ENCODE measurements at places on chromosomes 6 and 20. TPM values are rescaled to one million over a fixed set of nuclear protein-coding genes. Genes with fewer than 3 reads are reported as not detected.

Gene BYSL
- total RNA-seq: 8.9 TPM

Gene ALDH5A1
- total RNA-seq: 13.8 TPM

Gene CD40
- 35.7 TPM for total RNA-seq

Gene MMP24
- total RNA-seq: 5.3 TPM

Gene PTGIS
- total RNA-seq: 41.2 TPM

Gene ADGB
- 6.2 TPM for total RNA-seq

Gene CDSN
- total RNA-seq: not detected

DNA sequence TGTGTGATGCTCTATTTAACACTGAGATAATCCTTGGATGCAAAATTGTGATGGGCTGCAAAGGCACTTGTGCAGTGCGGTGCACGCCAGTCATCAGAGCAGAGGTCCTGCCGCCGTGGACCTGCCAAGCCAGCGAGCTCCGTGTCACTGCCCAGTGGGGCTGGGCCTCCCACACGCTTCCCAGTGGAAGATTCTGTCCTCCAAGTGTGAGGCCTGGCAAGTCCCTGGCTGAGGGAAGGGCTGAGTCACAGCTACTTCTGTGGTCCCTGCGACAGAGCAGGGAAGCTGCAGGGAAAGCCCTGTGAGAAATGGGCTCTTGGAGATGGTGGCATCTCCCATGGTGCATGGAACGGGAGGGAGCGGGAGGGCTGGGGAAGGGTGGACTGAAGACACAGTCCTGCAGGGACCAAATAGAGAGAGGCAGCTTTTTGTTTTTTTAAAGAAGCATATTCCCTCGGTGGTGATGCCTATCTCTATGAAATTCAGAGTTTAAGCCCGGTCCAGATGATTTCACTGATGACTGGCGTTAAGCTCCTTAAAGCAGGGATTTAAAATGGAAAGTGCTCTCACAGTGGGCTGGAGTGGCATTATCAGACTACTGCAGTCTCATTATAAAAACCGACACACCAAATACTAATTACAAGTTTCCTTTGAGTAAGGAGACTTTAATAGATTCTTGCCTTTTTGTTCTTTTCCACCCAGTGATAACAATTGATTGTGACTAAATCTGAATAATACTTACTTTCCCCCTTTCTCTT, 413.7 kb downstream of the QKI start:
- no peaks in the 10 kb centered on the region for H3K36me3 ChIP-seq
- no peaks in the 10 kb centered on the region for H3K27me3 ChIP-seq
- no peak overlapping the region for H3K4me3 ChIP-seq
- no peak for DNase-seq
- no peak overlapping the region for H3K27ac ChIP-seq
- H3K4me1 ChIP-seq: no peaks in the 10 kb centered on the region

DNA sequence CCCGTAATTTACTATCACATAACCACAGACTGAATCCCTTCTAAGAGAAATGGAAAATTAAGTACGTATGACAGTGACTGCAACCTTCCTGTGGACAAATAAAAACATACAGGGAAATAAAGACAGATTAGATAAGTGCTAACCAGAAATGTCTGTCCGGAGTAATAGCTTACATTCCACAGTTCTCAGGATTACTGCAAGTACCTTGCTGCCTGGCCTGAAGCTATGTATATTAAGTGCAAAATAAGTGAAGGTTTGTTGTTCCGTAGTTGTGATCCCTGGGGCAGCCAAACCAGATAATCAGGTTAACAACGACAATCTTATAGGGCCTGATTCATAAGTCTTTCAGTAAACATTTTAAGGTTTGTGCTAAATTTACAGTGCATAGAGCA, 2.8 kb downstream of the NEDD9 start:
- H3K27ac ChIP-seq: peak overlapping the region; percentile 93
- no peaks in the 10 kb centered on the region for H3K27me3 ChIP-seq
- H3K36me3 ChIP-seq: no peaks in the 10 kb centered on the region
- no peak for DNase-seq

- no peak overlapping the region for H3K27ac ChIP-seq
- H3K27me3 ChIP-seq: no peaks in the 10 kb centered on the region
- H3K36me3 ChIP-seq: no peaks in the 10 kb centered on the region
- H3K4me1 ChIP-seq: peaks cover 8% of the 10 kb centered on the region
- no peak for DNase-seq
Measured at GRCh38 chr6:148854992-148855391, 108.2 kb downstream of the UST start.

- H3K4me1 ChIP-seq: no peaks in the 10 kb centered on the region
- no peak overlapping the region for H3K27ac ChIP-seq
- DNase-seq: no peak
- H3K4me3 ChIP-seq: no peak overlapping the region
Measured at GRCh38 chr6:24454452-24454851, 34.9 kb downstream of the GPLD1 start.

DNA sequence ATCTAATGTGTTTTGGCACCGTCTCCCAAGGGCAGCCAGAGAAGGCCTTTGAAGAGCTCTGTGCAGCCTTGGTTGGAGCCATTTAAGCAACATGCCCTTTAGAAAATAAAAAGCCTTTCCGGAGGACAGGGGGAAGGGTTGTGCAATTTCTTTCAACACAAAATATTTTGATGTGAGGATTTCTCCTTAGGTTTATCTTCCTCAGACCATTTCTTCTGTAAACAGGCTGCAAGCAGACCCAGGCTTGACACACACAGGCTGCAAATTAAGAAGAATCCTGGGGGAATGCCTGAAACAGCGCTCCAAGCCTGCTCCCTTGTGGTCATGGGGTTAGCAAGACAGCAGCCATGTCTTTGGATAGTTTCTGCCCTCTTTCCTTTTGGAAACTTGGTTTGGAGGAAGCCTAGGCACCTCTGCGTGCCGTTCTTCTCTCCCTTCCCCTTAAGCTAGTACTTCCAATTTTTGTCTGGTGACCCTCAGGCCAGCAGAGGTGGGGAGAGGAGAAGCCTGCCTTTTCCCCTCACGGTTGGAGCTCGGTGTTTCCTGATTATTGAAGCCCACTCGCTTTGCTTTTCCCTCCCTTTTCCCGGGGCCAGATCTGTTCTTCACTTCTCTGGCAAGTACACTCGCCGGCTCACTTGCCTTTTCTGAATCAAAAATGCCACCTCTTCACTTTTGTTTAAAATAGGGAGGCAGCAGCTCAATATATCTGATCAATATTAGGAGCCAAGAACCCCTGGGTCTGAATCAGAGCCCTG, 39.6 kb upstream of the NOX3 start:
- H3K27me3 ChIP-seq: no peaks in the 10 kb centered on the region
- no peak overlapping the region for H3K4me3 ChIP-seq
- peaks cover 28% of the 10 kb centered on the region for H3K4me1 ChIP-seq
- H3K27ac ChIP-seq: peak overlapping the region; percentile 62

DNA sequence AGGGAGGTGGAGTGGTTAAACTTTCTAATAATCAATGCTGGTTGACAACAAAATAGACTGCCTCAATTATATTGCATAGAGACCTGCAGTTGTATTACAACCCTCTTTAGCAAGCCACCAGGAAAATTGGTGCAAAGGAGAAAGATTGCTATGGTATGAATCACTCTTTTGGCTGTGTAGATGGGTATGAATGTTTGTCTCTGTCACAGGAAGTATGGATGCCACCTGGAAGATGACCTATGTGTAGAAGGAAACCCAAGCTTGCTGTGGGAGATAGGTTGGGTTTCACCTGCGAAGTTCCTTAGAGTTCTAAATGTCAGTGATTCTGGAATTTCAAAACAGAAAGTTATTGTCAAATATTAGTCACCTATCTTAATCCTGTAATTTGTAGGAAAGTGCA, 134.6 kb downstream of the SOBP start:
- no peak for DNase-seq
- H3K36me3 ChIP-seq: no peaks in the 10 kb centered on the region
- H3K4me3 ChIP-seq: no peak overlapping the region

DNA sequence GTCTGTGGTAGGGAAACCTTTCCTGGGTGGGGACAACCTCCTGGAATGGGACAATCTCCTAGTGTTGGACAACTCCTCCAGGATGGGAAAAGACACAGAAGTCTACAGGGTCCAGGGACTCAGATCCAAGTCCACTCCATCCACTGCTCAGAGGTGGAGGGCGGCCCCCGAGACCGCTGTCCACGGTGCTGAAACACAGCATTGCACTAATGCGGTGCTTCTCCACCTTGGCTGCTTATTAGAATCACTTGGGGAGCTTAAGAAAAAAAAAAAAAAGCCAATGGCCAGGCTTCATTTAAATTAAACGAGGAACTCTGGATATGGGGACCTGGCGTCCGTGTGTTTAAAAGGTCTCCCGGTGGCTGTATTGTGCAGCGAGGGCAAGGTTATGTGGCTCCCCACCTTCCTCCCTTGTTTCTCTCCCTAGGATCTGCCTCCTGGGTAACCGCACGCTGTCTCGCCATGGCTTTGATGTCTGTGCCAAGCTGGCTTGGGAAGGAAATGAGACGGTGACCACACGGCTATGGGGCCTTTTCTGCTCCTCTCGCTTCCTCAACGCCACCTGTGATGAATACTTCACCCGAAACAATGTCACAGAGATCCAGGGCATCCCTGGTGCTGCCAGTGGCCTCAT, 12.0 kb downstream of the SLC12A5 start:
- no peak overlapping the region for H3K4me3 ChIP-seq
- peaks cover 12% of the 10 kb centered on the region for H3K27me3 ChIP-seq
- H3K4me1 ChIP-seq: no peaks in the 10 kb centered on the region

- peaks cover 14% of the 10 kb centered on the region for H3K4me1 ChIP-seq
- DNase-seq: peak; percentile 68
- H3K36me3 ChIP-seq: peaks cover 22% of the 10 kb centered on the region
- H3K27ac ChIP-seq: peak overlapping the region; percentile 21
- no peak overlapping the region for H3K4me3 ChIP-seq
- no peaks in the 10 kb centered on the region for H3K27me3 ChIP-seq
Measured at GRCh38 chr20:32731882-32732266, 11.4 kb downstream of the COMMD7 start.

DNA sequence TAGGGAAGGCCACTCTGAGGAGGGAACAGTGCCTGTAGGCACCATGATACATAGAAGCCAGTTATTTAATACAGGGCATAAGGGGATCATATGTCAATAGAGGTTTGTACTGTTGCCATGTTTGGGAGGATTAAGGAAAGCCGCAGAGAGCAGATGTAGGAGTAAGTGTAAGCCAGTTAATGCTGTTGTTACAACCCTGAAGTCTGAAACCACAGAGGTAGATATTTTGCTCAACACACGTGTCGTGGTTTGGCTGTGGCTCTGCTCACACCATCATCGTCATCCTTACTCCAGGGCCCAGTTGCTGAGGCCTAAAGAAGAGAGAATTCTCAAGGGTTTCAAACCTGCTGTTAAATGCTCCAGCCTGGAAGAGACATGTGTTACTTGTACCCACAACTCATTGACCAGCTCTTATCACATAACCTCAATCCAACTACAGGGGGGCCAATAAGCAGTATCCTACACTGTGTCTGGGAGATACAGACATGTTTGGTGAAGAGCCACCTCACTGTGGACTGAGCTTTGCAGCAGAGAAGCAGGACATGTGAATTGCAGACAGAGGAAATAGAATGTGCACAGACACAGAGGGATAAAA, 31.0 kb upstream of the PSMF1 start:
- no peak overlapping the region for H3K27ac ChIP-seq
- no peak for DNase-seq
- H3K4me3 ChIP-seq: no peak overlapping the region
- H3K36me3 ChIP-seq: no peaks in the 10 kb centered on the region
- H3K27me3 ChIP-seq: no peaks in the 10 kb centered on the region
